ENCODE measurements at places on chromosomes 2 and 18.

DNA sequence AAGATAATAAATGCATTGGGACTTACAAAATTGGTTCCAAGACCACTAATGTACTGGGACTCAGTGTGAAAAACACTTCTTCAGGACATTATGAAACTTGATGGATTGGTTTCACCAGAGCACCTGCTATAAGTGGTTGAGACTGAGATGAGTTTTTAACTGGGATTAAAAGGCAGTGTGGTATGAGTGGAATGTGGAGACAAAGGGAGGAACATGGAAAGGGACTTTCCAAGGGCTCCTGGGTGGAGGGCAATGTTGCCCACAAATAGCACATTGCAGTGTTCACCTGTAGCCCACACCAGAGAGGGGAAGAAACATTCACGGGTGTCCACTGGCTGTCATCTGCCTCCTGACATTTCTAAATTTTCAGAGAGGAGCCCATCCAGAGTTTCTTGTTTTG, 253.3 kb upstream of the TANK start:
- no peak for DNase-seq

- no peak for DNase-seq
Observed at GRCh38 chr18:50707855-50708469, 111.9 kb downstream of the MRO start.

GRCh38 chr2:908568-908967, 42.1 kb upstream of the SNTG2 start:
- no peak for DNase-seq

DNA sequence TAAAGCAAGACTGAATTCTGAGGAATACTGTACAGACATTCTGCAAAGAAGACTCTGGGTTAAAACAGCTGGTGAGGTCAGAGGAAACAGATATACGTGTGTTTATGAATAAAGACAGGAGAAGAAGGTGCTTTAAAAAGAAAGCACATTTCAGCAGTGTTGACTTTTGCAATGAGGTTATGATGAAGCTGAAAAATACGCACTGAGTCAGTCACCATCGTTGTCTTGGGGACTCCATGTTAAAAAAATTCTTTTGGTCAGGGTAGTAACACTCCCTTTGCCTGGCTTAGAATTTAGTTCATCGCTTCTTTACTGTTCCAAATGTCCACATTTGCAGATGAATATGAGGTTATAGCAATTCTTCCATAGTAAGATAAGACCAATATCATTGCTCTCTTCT, 1049.0 kb downstream of the TSN start:
- no peak for DNase-seq

DNA sequence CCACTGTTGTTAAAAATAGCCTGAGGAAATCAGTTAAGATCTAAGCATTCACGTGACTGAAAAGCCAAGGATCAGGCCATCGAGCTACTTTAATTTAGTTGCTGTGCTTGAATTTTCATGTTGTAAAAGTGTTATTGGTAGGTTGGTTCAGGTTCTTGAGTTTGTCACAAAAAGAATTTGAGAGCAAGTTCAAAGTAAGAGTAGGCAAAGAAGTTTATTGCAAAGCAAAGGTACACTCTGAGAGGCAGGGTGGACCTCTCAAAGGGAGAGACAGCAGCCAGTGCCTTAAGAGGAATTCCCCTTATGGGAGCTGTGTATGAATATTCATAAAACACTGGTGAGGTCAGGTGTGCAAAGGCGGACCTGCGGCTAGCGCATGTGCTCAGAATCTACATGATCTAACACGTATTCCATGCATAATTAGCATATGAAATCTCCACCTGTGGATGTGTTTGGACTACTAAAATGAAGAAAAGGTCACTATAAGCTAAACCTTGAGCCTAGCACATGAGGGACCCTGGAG, 236.5 kb downstream of the NDUFA10 start:
- no peak for DNase-seq

DNA sequence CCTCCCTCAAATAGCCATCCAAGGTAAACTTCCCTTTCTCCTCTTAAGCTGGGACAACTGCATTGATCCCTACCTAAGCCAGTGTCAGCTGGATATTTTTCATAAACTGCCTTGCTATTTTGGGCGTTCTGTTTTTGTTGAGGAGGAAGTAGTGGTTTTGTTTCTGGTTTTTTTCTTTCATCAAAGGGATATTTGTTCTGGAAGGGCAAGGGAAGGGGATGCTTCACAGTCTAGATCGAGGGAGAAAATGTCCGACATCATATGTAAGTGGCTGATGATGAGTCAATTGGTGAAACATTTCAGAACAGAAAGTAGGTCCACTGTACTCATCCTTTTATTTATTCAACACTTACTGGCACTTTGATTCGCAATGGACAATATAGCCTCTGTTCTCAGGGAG, 31.0 kb downstream of the TANC1 start:
- no peak for DNase-seq

GRCh38 chr2:44713170-44713569, 228.3 kb upstream of the SIX3 start:
- DNase-seq, result no peak
